ENCODE measurements at places on chromosomes 5 and 9. TPM values are rescaled to one million over a fixed set of nuclear protein-coding genes. Genes with fewer than 3 reads are reported as not detected.
A peak's percentile ranks its signal among the peaks of the same experiment; 100 is the strongest.

- peak; percentile 87 for DNase-seq
These were observed 725 bp upstream of the NIPBL start for GRCh38 chr5:36875790-36876298.

- no peak for DNase-seq
These were observed 80.7 kb downstream of the NRG2 start for GRCh38 chr5:139962445-139962844.

DNA sequence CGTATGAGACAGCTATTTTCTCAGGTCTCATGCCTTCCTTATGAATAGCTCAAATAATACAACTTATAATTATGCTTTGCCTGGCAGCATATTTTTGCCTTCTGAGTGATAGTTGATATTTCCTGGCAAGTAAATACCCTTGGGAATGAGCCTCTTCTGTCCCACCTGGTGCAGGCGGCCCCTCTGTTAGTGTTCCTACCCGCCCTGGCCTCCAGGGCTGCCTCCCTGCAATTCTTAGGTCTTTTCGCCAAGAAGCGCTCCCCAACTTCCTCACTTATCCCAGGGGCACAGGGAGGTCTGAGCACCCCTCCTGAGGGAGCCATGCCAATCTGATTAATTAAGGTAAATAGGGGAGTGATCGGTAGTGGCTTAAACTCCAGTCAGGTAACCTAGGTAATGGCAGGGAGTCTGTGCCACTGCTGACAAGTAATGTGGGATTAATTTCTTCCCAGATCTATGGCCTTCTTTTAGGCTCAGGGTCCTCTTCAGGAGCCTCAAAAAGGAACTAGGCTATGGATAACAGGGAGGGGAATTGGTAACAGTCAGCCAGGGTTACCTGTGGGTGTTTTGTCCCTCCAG lies 81.5 kb downstream of the GALNT10 start:
- DNase-seq: no peak

DNA sequence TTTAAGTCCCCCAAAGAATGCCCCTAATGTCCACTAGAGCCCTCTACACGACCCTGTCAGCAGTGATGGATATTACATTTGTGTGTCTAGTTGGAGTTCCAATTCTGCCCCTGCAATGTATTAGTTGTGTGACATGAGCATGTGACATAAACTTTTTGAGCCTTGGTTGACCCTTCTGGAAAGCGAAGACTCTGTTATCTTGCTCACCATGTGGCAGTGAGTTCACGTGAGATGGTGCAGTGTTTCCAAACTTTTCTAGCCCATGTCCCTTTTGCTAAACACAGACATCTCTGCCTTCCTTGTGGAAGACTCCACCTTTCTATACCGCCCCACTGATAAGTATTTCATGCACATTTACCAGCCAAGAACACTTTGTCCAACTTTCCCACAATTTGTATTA lies 87.0 kb upstream of the BOD1 start:
- no peak for DNase-seq

- no peak for DNase-seq
These were observed 2.0 kb downstream of the TMEFF1 start for GRCh38 chr9:100474924-100475276.

DNA sequence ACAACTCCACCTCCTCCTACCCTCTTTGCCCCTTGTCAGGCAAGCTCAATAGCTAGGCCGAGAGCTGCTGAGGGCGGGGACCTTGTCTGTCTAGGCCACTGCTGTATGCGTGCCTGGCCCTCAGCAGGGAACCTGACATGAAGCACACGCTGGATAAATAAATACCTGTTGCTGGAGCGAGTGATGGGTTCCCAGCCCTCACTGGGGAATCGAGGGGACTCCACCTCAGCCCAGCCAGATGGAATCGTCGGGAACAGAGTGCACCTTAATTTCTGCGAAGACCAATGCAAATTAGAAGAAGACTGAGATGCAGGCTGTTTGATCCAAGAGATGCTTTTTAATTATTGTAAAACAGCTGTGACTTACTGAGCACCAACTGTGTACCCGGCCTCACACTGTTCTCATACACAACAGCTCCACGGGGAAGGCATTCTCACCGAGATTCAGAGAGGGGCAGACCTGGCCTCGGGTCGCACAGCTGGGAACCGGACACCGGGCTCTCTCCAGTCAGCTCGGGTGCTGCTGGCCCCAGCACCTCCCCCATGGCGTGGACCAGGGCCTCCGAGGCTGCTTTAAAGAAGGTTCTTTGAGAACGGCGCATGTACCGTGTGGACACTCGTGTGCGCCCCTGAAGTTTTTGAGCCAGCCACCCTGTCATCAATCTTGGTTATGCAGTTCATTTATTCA lies 109.7 kb upstream of the IER5L start:
- DNase-seq: peak; percentile 34

DNA sequence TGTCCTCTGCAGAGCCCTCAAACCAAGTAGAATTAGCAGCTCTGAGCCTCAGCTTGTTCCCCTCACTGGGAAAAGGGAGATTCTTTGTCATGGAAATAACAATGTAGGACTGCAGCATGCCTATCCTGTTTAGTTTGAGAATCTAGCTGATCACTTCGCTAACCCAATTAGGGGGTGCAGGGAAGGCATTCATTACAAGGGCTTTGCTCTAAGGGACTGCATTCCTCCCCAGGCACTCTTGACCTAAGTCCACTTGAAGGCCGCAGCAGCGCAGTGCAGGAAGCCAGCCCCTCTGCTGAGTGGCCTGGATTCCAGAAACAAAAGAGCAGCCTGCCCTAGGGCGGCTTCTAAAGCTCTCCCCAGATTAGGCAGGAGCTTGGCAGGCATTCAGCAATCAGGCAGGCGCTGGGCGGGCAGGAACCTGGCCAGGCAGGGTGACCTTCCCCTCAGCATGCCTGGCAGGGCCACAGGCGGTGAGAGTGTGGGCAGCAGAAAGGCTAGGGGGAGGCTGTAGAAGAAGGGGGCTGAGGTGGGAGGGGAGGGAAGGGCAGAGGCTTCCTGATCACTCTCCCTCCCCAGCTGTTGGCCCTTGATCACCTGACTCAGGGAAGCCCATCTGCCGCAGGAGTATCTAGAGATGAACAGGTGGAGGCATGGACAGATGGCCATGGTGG lies 24.8 kb downstream of the CCNJL start:
- peak; percentile 59 for DNase-seq

GRCh38 chr5:69032009-69032408 lies 61.8 kb upstream of the SLC30A5 start:
- DNase-seq: no peak

GRCh38 chr5:65822710-65823109 lies 100.7 kb downstream of the NLN start:
- DNase-seq: no peak

- no peak for DNase-seq
These were observed 53.3 kb upstream of the FAM169A start for GRCh38 chr5:74919487-74919886.

- peak; percentile 44 for DNase-seq
These were observed at the start of gene PCDHAC2 for GRCh38 chr5:140966293-140967225. TSS of gene PCDHAC2 (plus strand) at chr5:140966476. CDS start at chr5:140966767, 291 bp downstream.

- no peak for DNase-seq
These were observed 20.9 kb downstream of the NCS1 start for GRCh38 chr9:130193103-130193502.

DNA sequence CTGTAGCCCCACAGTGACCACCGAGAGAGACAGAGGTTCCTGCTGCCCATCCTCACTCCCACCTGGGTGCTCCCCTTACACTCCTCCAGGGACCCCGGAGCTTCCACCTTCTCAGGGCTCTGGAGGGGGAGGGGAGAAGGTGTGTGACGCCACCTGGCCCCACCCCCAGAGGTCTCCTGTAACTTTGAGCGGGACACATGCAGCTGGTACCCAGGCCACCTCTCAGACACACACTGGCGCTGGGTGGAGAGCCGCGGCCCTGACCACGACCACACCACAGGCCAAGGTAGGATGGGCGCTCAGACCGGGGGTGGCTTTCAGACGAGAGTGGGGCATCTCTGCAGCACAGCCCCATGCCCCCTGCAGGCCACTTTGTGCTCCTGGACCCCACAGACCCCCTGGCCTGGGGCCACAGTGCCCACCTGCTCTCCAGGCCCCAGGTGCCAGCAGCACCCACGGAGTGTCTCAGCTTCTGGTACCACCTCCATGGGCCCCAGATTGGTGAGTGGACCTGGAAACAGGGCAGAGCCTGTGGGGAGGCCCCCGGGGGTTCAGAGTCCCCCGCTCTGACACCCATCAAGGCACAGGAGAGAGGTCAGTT lies 4.5 kb downstream of the MAMDC4 start:
- no peak for DNase-seq

DNA sequence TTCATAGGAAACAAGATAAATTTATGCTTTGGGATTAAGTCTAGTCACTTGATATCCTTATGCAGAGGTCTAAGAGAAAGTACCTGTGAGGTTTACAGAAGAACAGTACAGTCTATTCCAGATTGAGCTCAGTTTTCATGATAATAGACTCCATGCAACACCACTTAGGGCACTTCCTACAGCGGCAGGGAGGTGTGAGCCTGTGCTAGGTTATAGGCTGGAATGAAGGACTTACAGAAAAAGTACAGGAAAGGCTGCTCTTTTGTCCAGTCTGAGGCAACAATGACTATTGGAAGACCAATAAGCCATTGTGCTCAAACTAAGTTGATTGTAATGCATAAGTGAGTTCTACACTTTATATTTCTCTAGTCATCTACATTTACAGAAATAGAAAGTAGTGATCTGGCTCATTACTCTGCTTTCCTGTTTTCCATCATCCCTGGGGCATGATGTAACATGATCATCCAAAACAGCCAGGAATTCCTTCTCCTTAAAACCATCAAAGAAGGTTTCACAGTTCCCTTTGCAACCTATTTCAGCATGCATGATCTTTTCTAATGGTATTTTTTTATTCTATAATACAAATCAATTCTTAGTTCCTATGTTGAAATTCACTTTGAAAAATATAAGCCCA lies 322.8 kb downstream of the SLF1 start:
- no peak for DNase-seq

DNA sequence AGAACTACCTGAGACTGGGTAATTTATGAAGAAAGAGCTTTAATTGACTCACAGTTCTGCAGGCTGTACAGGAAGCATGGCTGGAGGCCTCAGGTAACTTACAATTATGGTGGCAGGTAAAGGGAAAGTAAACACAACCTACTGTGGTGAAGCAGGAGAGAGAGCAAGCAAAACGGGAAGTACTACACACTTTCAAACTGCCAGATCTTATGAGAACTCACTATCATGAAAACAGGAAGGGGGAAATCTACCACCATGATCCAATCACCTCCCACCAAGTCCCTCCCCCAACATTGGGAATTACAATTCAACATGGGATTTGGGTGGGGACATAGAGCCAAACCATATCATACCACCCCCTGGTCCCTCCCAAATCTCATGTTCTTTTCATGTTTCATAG lies 58.7 kb upstream of the GPR151 start:
- DNase-seq: no peak

DNA sequence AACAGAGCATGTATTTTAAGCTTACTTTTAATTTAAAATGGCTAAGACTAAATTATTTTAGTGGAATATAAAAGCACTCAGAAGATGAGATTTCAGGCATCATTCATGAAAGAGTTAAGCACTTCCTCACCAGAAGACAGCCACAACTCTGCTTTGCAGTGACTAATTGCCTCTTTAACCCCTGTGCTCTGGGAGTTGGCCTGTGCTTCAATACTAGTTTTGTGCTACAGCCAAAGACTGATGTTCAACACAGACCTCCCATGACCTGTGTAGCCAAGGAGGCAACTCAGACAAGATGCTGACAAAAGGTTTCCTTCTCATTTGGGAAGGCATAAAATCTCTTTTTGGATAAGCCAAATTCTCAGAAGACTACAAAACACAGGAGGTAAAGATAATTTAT lies 353.5 kb downstream of the FBXL17 start:
- DNase-seq: no peak

DNA sequence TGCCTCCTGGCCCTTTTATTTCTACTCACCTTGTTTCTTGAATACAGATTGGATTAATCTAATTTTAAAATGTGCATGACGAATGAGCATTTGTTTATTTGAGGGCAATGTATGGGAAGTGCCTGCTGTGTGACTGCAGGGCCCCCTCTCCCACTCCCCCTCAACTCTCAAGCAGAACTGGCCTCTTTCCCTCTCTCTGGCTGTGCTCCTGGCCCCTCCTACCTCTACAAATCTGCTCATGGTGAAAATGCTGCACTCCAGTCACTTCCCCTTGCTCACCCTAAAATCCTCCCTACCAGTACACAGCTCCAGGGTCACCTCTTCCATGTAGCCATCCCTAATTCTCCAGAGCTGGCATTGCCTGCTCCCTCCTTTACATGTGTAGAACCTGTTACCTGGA lies 17.2 kb upstream of the NDST1 start:
- DNase-seq: no peak

DNA sequence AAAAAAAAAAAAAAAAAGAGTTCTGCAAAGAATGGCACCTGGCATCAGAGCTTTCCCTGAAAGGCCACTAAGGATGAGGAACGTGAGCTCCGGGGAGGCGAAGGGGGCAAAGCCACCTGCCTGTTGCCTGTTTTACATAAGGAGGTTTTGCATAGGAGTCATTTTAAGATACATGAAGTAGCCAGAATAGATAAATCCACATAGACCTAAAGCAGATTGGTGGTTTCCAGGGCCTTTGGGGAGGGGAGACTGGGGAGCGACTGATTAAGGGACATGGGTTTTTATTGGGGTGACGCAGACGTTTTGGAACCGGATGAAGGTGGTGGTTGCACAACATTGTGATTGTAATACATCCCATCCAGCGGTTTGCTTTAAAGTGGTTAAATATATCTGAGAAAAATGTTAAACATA lies 7.1 kb downstream of the NEK6 start:
- no peak for DNase-seq

- DNase-seq: peak; percentile 71
These were observed 76.1 kb downstream of the NREP start for GRCh38 chr5:111680737-111681413.

DNA sequence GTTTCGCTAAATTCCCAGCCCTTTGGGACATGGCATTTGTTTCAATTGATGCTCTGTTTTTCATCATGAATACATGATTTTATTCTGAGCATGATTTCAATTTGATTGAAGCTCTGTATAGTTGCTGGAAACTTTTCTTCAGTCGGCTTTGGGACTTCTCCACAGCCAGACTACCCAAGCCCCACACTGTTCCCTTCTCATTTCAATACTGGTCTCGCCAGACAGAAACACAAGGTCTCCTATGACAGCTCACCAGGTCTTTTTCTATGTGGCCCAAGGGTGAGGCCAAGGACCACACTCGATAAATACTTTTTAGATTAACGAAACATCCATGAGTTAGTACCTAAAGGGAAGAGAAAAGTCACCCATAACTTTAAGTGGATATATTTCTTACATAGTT lies 132.2 kb downstream of the ARL15 start:
- no peak for DNase-seq

- DNase-seq: peak; percentile 50
These were observed 283.4 kb downstream of the NFIB start for GRCh38 chr9:14030375-14031059.

Gene LCN6
- 62.8 TPM for total RNA-seq

Gene ZDHHC11B
- 15.6 TPM for total RNA-seq

Gene HSPB3
- 0.68 TPM for total RNA-seq

Gene GDNF
- total RNA-seq: not detected

Gene IL31RA
- not detected for total RNA-seq

Gene CARTPT
- total RNA-seq: not detected

Gene CYSRT1
- total RNA-seq: 1.9 TPM

Gene OR13C3
- not detected for total RNA-seq

Gene IFNK
- not detected for total RNA-seq

Gene POLK
- 52.3 TPM for total RNA-seq
